ENCODE measurements at places on chromosomes 5 and 9. TPM values are rescaled to one million over a fixed set of nuclear protein-coding genes. Genes with fewer than 3 reads are reported as not detected.
A peak's percentile ranks its signal among the peaks of the same experiment; 100 is the strongest.

DNA sequence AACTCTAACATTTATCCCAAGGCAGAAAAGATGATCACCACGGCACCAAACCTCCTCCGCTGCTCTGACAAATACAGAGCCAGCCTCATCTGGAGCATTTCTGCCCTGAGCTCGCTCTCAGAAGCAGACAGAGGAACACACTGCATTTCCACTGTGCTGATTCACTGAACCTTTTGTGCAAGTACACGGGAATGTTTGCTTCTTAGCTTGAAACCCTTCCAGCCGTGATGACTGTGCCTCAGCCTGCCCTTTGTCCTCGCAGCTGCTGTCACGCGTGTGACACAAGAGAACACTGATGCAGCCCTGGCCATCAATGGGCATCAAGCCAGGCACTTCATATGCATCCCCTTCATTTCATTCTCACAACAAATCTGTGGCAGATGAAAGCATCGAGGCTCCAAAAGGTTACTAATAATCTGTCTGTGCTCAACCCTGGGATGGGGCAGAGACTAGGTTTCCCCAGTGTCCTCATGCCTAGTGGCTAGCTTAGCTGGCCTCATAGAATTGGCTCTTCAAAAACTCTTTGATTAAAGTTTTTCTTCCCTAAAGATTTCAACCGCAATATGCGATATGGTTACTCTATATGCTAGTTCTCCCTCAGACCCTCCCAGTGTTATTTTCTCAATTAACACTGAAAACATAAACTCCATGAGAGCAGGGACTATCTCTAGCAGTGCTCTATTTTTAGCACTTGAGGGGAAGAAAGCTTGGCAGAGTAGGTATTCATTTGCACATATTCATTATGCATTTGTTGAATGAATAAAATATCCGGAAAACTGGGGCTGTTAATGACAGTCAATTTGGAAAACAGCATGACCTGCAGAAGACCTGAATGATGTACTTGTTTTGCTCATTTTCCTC is 7.3 kb downstream of the CDC14B start:
- no peak for DNase-seq
- H3K4me1 ChIP-seq = no peaks in the 10 kb centered on the region
- H3K27ac ChIP-seq = no peak overlapping the region
- H3K4me3 ChIP-seq = no peak overlapping the region
- no peaks in the 10 kb centered on the region for H3K36me3 ChIP-seq
- H3K27me3 ChIP-seq = peaks cover 50% of the 10 kb centered on the region

DNA sequence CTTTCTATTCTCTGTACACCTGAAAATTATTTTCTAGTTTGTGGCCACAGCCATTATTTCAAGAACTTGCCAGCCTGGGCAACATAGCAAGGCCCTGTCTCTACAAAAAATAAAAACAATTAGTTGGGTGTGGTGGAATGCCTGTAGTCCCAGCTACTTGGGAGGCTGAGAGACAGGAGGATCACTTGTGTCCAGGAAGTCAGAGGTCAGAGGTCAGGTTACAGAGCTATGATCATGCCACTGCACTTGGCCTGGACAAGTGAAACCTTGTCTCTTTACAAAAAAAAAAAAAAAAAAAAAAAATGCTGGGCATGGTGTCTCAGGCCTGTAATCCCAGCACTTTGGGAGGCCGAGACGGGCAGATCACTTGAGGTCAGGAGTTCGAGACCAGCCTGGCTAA is 58.3 kb downstream of the HMGCR start:
- H3K36me3 ChIP-seq = peaks cover 3% of the 10 kb centered on the region
- no peaks in the 10 kb centered on the region for H3K27me3 ChIP-seq
- no peak overlapping the region for H3K4me3 ChIP-seq
- H3K4me1 ChIP-seq = no peaks in the 10 kb centered on the region

DNA sequence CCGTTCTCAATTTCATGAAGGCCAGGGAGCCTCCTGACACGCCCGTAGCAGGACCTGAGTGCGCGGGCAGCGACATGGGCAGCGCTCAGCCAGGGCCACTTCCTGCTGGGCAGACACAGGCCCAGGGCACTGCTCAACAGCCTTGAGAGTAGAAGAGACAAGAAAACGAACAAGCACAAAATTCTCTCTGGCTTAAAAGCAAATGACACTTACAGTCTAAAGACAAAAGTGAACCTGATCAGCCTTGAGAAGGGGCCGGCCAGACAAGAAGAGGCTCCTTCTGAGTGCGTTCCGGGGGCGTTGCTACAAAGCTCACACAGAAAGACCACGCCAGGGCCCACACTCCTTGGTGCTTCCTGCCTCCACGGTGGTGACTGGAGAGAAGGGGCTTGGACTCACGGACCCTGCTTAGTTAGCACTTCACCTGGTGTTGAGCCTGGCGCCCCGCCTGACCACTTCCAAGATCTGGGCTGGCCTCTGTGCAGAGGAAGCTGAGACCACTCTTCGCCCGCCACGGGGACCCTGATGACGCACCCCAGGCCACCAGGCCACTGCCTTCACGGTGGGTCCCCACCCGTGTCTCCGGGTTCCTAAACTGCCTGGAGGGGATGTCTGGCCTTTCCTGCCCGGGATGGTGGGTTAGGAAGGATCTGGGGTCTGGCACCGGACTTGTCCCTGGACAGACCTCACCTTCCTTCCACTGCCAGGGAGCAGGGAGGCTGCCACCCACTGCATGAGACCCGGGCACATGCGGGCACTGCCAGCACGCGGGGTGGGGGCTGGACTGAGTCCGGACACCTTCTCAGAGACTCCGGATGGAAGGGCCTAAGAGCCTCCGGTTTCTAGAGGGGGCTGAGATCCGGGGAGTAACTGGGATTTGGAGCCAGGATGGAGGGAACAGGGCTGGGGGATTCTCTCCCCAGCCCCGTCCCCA is 1.3 kb downstream of the SLC12A7 start:
- DNase-seq = peak; percentile 79
- H3K4me1 ChIP-seq = peaks cover 49% of the 10 kb centered on the region
- H3K4me3 ChIP-seq = peak overlapping the region; percentile 87
- peak overlapping the region; percentile 77 for H3K27ac ChIP-seq
- peaks cover 2% of the 10 kb centered on the region for H3K36me3 ChIP-seq
- no peaks in the 10 kb centered on the region for H3K27me3 ChIP-seq

Gene KLF9
- total RNA-seq = 20.1 TPM

DNA sequence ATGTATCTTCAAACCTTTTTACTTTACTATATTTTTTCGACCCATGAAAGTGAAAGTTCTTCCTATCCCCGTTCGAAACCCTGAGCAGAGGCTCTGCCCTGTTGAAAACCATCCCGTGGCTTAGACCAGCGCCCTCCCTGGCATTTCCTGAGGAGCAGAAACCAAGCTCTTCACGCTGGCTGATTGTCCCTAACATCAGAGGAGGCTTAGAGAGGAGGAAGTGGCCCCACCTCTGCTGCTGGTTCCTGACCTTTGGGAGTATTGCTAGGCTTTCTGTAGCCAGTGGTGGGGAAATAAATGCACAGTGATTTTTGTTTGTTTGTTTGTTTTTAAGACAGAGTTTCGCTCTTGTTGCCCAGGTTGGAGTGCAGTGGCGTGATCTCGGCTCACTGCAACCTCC is 4.2 kb upstream of the PTGES start:
- peak; percentile 10 for DNase-seq
- H3K4me1 ChIP-seq = peaks cover 18% of the 10 kb centered on the region
- peaks cover 6% of the 10 kb centered on the region for H3K27me3 ChIP-seq
- no peak overlapping the region for H3K4me3 ChIP-seq
- H3K36me3 ChIP-seq = no peaks in the 10 kb centered on the region
- H3K27ac ChIP-seq = no peak overlapping the region

DNA sequence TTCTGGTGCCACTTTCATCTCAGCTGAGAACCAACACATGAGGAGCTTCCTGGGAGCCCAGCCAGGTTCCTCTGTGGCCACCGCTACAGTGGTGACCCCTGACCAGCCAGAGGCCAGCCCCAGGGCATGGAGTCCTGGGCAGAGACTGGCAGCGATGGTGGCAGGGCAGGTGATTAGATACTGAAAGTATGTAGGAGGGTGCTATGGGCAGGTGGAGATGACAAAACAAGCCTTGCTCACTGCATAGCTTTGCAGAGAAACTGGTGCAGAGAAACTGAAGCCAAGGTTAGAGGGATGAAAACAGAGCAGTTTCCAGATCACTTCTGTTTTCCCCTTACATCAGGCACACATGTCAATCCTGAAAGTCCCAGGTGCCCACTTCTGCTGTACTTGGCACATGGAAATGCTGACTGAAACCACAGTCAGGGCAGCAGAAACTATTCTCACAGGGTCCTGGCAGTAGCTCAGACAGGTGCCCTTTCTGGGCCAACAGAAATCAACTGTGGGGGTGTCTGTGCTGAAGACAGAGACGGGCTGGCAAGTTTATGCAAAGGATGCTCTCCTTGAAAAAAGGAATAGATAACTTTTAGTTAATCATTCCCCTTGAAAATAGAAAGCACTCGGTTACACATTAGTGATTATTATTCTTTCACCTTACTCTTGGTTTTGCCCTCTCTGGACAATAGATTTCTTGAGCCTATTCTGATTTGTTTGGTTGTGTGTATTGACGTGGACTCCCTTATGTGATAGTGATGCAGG is 90.3 kb downstream of the ANKRD55 start:
- peaks cover 37% of the 10 kb centered on the region for H3K4me1 ChIP-seq
- H3K27me3 ChIP-seq = no peaks in the 10 kb centered on the region
